Activated T-cell treated with anti-CD3 and anti-CD28 coated beads, Interleukin-2, amount 50 U/mL, for 1 hour (primary cell): ENCODE measurements at places on chromosomes 3 and 15.

DNA sequence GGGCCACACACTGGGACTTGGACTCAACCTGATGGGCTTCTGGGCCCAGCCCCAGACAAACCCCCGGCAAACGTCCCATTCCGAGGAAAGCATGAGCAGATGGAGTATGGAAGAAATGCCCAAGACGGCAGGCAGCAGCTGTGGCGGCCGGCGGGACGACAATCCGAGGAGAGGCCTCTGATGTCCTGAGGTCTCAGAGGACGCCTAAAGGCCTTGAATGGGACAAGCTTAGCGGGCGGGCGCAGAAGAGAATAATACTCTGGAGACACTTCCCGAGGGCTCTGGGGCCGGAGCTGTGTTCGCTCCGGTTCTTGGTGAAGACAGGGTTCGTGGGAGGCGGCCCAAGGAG is 482 bp upstream of the OGG1 start:
- DNase-seq, result no peak

DNA sequence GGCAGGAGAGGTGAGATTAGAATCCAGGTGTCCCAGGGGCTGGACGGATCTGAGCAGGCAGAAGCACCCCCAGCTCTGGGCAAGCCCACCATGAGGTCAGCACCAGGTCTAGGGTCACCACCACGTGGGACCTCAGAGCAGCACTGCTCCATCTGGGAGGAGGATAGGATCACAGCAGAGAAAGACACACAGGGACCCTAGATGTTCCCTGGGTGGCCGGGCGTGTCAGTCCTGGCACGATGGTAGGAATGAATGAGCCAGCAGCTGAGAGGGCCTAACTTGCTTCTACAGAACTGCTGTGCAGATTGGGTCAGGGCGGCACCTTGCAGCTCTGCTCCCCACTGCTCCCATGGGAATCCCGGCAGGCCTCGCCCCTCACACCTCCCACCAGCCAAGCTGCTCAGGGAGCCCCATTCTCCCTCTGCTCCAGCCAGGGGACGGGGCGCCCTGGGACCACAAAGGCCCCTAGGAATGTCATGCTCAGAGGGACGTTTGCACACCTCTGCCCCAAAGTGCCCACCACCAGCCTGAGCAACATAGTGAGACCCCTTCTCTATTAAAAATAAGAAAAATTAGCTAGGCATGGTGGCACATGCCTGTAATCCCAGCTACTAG is 66.3 kb downstream of the ZNF445 start:
- no peak for DNase-seq

- DNase-seq, result no peak
Observed at GRCh38 chr3:171876680-171877147, 33.6 kb downstream of the TMEM212 start.

DNA sequence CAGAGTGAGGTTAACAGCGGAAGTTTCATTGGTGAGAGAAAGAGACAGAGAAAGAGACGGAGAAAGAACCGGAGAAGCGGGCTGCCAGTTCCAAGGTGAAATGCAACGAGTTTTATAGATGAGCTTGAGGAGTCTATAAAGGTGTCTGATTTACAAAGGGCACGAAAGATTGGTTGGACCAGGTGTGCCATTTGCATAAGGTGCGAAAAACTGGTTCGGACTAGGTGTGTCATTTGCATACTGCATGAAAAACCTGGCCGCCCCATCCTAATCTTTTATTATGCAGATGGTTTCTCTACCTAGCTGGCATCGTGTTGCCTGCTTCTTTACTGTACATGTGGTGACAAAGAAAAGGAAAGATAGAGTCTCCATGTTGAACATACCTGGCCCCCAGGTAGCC is 253.8 kb upstream of the IGF1R start:
- DNase-seq, result no peak

- no peak for DNase-seq
Observed at GRCh38 chr3:177751770-177752169, 554.5 kb upstream of the TBL1XR1 start.

DNA sequence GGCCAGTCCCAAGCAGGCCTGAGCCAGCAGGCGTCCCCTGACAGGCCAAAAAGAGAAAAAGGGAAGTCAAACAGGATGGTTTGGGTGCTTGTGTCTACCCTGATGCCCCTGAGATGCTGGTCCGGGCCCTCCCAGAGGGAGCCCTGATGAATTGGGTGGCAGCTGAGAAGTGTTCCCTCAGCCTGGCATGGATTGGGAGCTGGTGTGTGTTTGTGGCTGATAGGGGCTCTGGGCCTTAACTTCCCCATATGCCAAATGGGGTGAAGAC is 1.4 kb downstream of the FBLN2 start:
- no peak for DNase-seq

DNA sequence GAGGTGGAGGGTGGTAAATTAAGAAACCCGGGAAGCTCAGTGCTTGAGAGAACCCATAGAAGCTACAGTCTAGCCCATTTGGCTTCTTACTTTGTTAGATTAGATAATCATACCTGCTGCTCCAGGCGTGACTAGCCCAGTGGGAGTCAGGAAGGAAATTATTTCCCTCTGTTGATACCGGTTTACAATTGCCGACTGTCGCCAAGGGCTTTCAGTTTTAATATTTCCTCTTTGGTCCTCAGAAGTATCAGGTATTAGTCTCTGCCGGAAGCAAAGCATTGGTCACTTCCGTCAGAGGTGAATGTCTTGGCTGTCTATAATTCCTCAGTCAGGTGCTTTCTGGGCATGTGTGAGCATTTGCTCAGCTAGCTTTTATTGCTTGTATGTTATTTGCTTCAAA is 75.2 kb downstream of the LPP start:
- no peak for DNase-seq

DNA sequence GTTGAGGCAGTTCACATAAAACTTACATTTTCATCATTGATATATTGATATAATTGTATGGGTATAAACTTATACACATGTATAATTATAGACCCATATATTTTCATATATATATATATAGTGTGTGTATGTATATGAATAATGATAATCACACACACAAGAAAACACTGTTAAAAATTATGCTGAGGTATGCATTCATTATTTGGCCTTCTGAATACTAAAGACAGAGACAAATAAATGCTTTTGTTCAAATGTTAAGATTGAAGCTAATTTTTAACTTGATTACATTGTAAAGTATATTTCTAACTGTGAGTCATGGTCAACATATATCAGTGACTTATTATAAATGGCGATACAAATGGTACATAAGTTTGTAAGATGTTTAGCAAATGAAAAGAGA is 888.8 kb downstream of the OTOL1 start:
- DNase-seq, result no peak

DNA sequence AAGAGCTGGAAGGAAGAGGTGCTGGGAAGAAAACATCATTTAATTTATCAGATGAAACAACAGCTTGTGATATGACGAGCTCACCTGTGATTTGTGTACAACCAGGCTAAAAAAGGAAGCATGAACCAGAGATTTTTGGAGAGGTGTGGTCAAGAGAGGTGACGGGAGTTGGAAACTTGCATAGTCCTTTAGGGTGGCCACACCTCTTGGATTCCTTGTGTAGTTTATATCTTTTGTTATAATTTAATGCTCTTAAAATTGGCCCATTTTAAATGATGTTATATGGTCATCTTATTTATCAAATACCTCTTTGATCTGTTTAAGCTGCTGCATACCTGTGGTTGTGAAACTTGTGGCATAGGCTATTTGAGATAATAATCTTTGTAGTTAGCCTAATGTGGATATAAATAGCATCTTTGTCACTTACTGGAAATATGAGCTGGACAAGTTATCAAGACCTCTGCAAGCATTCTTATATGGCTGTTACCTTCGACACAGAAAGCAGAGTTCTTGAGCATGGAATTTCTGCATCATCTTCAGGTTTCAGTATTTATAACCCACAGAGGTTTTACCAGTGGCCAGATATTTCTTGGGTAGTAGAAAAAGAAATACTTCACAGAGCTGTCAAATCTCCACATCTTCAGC is 49.1 kb downstream of the IL1RAP start:
- DNase-seq, result no peak

GRCh38 chr3:86967062-86967461 is 23.9 kb downstream of the VGLL3 start:
- DNase-seq, result no peak

GRCh38 chr15:40052604-40053003 is 13.6 kb upstream of the SRP14 start:
- no peak for DNase-seq

GRCh38 chr3:194955546-194955945 is 269.9 kb downstream of the FAM43A start:
- DNase-seq, result no peak

DNA sequence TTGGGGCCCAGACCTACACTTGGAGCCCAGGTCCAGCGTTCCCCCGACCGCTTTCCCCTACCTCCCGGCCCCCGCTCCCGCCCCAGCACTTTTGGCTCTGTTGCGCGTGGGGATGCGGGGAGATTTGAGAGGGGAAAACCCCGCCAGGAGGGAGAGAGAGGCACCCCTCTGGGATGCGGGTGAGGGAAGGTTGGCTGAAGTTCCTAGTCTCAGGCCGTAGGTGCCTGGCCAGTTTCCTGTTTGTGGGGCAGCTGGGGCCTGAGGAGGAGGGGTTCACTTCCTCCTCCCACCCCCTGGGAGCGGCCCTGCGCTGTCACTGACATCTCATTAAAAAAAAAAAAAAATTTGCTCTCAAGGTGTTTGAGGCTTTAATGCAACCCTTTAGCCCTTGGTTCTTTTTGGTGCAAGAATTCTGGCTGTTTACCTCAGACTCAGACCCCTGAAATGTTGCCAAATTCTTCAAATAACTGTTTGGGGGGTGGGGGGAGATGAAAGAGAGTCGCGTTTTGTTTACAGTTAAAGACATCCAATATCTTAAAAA is 2.6 kb downstream of the FAM43A start:
- no peak for DNase-seq

DNA sequence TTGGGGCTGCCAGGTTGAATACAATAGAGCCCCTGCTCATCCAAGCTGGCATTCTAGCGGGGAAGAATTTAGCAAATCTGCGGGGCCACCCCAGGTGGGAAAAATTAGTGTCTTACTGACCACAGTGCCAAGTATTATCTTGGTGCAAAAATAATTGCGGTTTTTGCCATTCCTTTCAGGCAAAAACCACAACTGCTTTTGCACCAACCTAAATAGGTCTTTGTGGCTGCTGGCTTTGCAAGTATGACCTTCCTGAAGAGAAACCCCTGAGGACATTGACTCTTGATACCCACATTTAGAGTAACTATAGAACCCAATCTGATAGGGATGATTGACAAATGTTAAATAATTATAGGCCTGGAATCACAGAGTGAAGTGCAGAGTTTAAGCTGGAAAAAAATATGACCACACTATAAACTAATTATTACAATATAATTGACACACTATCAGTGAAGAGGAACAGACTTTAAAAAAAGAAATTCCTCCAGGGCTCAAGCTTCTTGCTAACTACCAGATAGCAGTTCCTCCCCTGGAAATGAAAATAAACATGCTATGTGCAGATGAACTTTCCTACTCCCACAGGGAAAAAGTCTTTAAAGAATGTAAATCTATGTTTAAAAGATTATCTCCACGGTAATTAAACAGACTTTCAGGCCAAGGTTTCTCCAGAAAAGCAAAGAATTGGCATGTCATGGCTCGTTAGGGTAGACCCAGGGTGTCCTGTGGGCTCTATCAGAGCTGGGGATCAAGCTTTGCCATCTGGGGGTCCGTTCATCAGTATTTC is 34.4 kb downstream of the CA12 start:
- DNase-seq, result no peak

- no peak for DNase-seq
Observed at GRCh38 chr3:66380200-66380932, 120.5 kb downstream of the LRIG1 start.

GRCh38 chr3:184574515-184575417 is 13.2 kb downstream of the EPHB3 start:
- no peak for DNase-seq

GRCh38 chr3:17655743-17656142 is 86.7 kb downstream of the TBC1D5 start:
- DNase-seq, result no peak

DNA sequence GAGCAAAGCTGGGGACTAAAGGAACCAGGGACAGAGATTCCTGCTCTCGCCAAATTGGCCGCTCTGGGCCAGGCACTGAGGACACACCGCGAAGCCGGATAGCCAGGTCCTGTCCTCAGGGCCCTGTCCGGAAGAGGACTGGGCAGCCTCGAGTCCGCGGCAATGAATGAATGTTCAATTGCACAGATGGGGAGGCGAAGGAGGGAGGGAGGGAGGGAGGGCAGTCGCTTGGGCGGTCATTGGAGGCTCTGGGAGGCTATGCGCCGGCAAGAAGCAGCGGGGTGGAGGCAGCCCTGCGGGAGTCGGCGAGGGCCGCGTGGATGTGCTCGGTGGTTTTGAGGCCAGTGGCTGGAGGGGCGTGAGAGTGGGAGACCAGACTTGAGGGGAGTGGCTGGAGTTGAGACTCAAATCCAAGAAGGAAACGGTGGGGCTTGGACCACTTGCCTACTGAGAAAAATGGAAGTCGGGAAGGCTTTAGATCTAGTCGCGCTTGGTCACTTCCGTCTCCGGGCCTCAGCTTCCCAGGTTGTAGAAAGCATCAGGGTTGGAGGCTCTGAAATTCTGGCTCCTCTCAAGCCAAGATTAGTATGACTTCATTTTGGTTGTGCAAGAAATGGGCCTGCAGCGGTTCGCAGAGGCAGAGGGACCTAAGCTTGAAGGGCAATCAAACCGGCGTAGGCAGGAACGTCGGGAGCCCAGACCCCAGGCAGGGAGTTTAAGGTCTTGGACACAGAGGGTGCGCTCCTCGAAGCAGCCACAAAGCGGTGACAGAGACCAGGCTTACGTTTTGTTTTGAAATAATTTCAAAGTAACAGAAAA is 21.1 kb upstream of the PLXND1 start:
- peak; percentile 71 for DNase-seq

DNA sequence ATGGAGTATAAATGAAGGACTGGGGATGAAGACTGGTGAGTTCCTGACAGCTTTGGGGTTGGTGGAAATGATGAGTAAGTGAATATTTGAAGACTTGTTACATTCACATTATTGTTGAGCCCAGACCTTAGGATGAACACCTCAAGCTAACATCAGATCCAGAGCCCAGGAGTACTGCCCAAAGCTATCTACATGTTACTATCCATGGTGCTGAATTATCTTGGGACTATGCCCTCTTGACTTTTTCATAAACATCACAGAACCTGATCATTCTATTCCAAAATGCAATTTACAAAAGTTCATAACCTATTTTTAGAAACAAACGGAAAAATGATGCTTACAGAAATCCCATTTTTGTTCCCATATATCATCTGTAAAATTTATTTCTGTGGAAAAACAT is 613.3 kb downstream of the TUSC7 start:
- no peak for DNase-seq

- DNase-seq, result no peak
Observed at GRCh38 chr3:30658328-30659052, 52.1 kb downstream of the TGFBR2 start.

DNA sequence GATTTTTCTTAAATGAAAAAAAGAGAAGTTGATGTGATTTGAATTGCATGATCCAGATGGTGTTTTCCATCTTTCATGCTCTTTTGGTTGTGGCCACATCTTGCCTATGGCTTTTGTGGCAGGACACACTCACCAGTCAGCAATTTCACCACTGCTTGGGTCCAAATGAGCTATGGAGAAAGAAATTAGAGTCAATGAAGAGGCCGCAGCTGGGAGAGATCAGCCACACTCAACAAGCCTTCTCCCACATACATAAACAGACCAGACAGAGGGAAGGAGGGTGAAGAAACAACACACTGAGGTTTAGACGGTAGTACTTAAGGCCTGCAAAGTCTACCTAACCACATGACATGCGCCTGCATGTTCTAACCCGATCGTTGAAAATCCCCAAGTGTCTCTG is 110.7 kb upstream of the CDIN1 start:
- DNase-seq, result no peak
